Posterior cingulate gyrus (tissue), 11 donors: ENCODE measurements at places on chromosomes 2 and 18.

GRCh38 chr2:181812106-181812743 lies 79.3 kb upstream of the ITPRID2 start:
- DNase-seq = no peak

GRCh38 chr2:158539176-158540005 lies 82.6 kb downstream of the PKP4 start:
- DNase-seq = no peak

GRCh38 chr18:67219821-67220220 lies 296.7 kb downstream of the DSEL start:
- no peak for DNase-seq

GRCh38 chr2:223957092-223957851 lies at the start of gene MRPL44:
Gene MRPL44 (plus strand): TSS chr2:223957463. CDS start chr2:223957473, 10 bp downstream.
- peak; percentile 99 for DNase-seq

- DNase-seq = no peak
Measured at GRCh38 chr18:6255116-6255705, 159.5 kb downstream of the L3MBTL4 start.

- no peak for DNase-seq
Measured at GRCh38 chr2:181877181-181877664, 14.3 kb upstream of the ITPRID2 start.

GRCh38 chr2:71611781-71612527 lies 158.6 kb downstream of the DYSF start:
- DNase-seq = peak; percentile 3

DNA sequence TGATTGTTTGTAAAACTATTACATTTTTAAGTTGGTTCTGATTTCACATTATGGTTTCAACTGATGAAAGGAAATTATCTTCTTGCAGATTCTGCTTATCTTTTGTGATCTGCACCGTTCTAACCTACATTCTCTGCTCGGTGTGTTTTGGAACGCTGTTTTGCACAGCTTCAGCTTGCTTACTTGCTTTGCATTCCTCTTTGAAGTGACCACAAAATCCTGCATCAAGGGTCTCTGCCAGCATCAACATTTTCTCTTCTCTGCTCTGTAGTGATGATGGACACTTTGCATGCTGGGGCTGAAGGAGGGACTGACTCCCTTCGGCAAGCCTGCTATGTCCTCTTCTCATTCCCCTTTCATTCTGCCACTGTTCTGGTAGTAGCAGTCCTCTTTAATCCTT lies 485.2 kb downstream of the FBXO15 start:
- DNase-seq = no peak

DNA sequence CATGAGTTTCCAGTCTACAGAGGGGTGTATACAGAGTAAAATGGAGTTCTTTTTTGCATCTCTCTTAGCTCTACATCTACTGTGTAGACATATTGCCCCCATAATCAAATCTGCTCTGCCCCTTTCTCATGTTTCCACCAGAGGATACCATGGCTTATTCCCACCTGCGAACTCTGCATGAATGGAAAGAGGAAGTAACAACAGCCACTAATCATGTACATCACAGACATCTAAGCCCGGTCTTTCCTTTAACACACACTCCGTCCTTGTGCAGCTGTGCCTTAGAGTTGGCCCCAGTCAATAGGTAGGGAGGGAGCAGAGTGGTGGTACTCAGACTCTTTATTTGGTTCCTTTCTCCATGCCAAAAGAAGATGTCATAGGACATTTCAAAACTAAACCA lies 147.3 kb upstream of the NRP2 start:
- no peak for DNase-seq

GRCh38 chr2:46813020-46813415 lies 102.6 kb downstream of the MCFD2 start:
- no peak for DNase-seq
